Activated CD4-positive, alpha-beta T cell treated with anti-CD3 and anti-CD28 coated beads for 1 hour (primary cell): ENCODE measurements at places on chromosomes 6 and 20.

GRCh38 chr20:13331536-13331935 is 110.5 kb downstream of the ISM1 start:
- no peak for DNase-seq

DNA sequence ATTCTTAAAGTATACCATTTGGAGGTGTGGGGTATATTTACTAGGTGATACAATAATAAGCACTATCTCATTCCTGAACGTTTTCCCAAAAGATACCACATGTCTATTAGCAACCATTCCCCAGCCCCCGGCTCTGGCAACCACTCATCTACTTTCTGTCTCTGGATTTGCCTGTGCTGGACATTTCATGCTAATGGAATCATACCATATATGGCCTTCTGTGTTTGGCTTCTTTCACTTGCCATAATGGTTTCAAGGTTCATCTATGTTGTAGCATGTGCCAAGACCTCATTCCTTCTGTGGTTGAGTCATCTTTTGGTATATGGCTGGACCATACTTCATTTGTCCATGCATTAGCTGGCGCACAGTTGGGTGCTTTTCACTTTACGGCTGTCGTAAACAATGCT is 39.7 kb downstream of the BCAS4 start:
- no peak for DNase-seq

GRCh38 chr20:58173930-58174707 is 54.3 kb downstream of the ANKRD60 start:
- no peak for DNase-seq

- no peak for DNase-seq
Measured at GRCh38 chr6:37878150-37878710, 58.7 kb downstream of the ZFAND3 start.

DNA sequence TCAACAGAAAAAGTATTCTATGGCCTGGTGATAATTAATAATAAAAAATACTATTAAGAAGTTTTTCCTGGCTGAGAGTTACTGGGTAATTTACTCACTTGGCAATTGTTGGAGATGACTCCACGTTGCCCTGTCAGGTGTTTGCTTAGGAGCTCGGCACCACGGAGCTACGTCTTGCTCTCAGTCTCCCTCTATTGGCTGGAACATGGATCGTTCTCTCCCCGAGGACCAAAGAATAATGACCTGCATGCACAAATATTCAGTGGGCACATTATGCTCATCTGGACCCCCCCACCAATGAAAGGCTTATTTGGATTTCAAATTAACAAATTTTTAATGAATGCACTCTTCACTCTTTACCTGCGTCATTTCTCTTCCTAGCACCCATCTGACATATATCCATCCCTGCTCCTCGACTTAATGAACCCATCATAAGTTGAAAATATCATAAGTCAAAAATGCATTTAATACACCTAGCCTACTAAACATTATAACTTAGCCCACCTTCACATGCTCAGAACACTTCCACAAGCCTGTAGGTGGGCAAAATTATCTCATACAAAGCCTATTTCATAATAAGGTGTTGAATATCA is 71.0 kb upstream of the CD83 start:
- peak; percentile 14 for DNase-seq

DNA sequence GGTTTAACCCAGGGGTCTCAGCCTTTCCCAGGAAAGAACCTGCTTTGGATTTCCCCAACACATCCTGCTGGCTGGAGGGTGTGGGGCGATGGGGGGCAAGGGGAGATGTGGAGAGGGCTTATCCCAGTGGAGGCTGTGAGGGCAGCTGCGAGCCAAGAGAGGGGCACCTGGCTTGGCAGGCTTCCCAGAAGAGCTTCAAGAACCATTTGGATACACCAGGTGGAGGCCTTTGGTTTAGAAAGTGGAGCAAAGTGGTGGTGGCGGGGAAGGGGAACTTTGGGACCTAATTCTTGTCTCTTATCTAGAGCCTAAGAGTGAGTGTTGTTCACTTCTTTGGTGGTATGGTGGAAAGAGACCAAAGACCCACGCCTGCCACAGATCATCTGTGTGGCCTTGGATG is 12.4 kb downstream of the CD40 start:
- no peak for DNase-seq

DNA sequence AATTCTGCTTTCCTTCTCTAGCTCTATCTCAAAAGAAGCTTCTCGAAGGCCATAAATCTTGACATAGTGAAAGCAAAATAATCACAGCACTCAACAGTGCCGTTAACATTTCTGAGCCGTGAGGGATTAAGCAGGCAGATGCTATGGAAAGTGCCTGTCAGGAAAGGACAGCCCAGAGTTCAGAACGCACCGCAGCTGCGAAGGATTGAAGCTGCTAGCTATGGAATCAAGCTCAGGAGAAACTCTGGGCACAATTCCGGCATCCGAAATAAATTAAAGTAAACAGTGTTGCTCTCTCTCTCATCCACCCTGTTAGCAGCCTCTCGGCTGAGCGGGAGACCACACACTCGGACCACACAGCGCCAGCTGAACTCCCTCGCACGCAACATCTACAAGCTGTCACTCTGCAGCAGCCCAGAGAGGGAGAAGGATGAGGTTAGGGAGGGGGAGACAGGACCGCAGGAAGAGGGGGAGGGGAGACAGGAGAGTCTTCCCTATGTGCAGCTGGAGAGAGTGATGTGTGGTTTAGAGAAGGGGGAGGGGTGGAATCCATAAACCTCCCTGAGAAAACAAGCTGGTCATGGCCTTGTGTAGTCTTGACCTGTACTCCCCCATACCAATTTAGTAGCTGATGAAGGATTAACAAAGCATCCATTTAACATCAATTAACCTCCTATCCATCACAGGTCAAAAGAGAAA is 9.0 kb downstream of the EXOC2 start:
- DNase-seq: no peak

DNA sequence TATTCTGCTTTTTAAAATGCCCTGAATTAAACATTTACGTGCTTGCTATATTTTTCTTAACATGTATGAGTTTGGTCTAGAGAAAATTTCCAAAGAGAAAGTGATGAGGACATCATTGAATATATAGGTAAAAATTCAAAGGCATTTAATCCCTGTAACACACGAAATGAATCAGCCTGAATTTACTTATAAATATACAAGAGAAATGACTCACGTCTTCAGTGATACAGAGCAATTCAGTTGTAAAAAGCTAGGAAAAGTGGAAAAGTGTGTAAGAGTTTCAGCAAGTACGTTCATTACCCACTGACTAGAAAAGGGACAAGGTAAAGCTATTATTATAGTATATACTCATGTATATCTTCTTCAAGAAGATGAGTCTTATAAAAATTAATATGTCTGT is 124.8 kb downstream of the HIVEP1 start:
- DNase-seq: no peak

DNA sequence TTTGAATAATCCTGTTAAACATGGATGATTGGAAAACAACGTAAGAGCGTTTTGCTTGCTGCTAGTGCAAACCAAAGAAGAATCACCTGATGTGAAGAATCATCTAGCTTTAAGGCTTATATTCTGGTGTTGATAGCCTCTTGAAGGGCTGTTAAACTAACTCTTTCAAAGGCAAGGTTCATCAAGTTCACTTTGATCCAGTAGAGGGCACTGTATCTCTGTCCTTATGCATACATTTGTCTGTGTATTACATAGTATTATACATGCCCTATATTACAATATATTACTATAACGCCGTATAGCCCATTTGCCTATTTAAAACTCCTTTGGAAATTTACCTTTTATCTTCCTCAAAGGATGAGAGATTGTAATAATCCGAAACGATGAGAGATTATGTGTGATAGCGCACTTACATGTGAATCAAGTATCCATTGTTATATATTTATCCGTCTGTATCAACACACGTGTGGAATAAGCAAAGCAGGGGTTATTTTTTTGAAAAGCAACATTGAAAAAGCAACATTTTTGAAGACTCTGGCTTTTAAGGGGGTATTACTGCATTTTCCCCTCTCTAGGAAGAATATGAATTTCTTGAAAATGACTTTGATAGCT is 50.8 kb upstream of the NRN1 start:
- no peak for DNase-seq

DNA sequence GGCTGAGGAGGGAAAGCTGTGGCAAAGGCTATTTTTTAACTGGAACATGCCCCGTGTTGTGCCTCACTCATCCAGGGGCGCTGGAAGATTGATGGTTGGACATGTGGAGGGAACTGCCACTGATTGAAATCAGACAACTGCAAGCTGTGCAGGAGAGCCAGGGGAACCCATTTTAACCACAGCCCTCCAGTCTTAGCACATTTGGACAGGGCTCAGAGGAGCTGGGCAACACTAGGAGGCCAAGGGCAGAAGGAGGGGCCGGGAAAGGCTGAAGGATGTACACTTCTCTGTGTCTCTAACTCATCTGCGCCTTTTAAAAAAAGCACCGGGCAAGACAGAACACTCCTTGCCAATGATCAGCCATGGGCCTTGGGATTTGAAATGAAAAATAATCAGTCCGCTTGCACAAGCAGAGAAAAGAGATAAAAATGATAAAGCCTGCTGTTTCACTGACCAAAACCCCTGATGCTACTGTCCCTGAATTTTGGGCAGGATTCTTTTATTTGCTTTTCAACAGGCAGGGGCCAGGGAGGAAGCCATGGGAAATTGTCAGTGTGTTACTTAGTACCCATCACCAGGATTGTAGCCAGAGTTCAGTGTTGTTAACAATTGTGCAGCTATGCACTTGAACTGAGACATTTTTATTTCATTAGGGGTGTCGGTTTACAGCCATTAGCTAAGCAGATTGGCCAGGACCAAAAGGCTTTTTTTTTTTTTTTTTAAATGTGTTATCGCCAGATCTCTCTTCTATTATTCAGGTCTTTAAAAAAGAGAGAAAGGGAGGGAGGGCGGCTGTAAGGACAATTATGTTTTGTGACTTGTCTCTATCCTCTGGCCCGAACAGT is 109.3 kb upstream of the EYA4 start:
- no peak for DNase-seq

- no peak for DNase-seq
Measured at GRCh38 chr20:11686820-11687543, 230.7 kb upstream of the BTBD3 start.

DNA sequence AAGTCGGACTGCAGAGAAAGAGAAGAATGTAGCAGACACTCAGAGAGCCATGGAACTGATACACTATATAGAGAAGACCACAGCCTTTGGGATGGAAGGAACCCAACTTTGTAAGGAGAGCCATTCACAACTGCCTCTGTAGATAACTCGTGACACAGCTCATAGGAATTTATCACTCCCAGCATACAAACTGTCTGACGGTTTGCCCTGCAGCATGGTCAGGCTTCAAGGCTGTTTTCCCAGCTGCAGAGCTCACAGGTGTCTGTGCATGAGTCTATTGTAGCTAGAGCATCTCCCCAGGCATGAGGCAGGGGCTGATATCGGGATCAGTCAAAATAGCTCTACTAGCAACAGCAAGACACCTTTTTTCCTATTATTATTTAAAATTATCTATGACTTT is 130.5 kb upstream of the DTNBP1 start:
- DNase-seq: no peak

GRCh38 chr6:150680510-150680909 is 80.8 kb downstream of the PLEKHG1 start:
- DNase-seq: no peak

DNA sequence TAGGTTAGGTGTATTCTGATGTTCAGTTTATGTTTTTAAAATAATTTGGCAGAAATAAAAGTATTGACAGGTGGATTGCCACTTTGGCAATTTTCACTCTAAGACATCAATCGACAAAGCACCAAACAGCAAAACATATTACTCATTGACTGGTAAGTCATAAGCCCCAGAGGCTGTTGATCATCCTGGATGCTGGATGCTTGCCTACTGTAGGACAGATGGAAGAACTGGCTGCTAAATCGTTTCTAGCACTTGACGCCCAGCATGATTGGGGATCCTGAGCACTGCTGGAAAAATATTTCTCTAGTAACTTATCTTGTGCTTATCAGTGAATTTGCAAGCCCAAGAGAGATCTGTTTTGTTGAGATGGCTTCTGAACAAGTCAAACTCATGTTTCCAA is 1001.9 kb upstream of the FLRT3 start:
- DNase-seq: no peak

DNA sequence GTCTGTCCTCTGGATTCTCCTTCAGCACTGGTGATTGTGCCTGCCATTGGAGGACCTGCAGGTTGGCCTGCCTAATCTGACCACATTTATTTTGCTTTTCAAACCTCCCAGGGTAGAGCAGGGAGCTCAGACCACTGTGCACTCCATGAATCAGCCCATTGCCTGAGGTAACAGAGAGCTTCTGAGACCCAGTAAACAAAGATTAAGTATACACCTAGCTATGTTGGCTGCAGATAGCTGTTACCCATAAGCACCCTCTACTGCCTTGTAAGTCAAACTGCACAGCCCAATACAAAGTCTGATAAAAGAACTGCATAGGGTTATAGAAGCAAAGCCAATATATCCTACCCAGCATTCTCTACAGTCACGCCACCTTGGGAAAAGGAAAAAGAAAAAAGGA is 338.7 kb downstream of the HTR1B start:
- DNase-seq: no peak

DNA sequence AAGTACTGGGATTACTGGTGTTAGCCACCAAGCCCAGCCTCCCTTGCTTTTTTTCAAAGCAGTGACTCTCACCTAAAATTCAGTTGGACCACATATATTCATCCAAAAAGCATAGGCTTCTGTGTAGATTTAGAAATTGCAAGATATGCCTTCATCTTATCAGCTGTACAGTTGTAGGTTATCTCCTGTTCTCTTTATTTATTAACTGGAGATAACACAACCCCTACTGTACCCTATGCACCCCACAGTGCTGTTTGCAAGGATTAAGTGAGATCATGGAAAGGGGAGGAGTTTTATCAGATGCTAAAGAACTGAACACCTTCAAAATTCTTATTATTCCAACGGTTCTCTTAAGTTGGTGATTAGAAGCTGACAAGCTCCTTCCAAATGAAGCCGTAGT is 164.4 kb upstream of the JARID2 start:
- no peak for DNase-seq

GRCh38 chr6:158061361-158061708 is 79.7 kb downstream of the SYNJ2 start:
- no peak for DNase-seq

- no peak for DNase-seq
Measured at GRCh38 chr20:15922556-15922955, 650.7 kb downstream of the KIF16B start.

DNA sequence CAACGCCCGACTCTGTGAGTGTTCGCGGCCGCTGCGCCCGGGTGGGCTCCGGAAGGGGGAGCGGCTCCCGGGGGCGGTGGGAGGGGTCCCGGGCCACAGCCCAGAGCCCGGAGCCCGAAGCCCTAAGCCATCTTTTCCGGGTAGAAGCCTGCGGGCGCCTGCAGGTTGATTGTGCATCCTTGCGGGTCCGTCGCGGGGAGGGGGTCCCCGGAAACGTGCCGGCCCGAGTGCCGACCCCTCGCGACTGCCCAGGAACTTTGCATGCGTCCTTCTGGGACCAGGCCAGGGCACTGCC is 413 bp downstream of the PTPRA start:
- DNase-seq: peak; percentile 41

- DNase-seq: no peak
Measured at GRCh38 chr20:35363190-35363589, 48.6 kb downstream of the UQCC1 start.

- DNase-seq: no peak
Measured at GRCh38 chr6:43862925-43863324, 92.9 kb downstream of the VEGFA start.
